Activated CD8-positive, alpha-beta T cell treated with anti-CD3 and anti-CD28 coated beads for 36 hours (primary cell): ENCODE measurements at places on chromosomes 5 and 9. TPM values are rescaled to one million over a fixed set of nuclear protein-coding genes. Genes with fewer than 3 reads are reported as not detected.
A peak's percentile ranks its signal among the peaks of the same experiment; 100 is the strongest.

The DEPDC1B gene
- 30.2 TPM for total RNA-seq

The SLC31A2 gene
- total RNA-seq = 1.6 TPM

The SLC45A2 gene
- total RNA-seq = not detected

The CDX1 gene
- total RNA-seq = not detected

The PRR16 gene
- total RNA-seq = not detected

GRCh38 chr5:26023361-26023760 is 1015.0 kb downstream of the CDH9 start:
- no peak overlapping the region for H3K27ac ChIP-seq
- DNase-seq = no peak
- H3K4me1 ChIP-seq = no peaks in the 10 kb centered on the region
- H3K27me3 ChIP-seq = no peaks in the 10 kb centered on the region

- H3K27ac ChIP-seq = no peak overlapping the region
- DNase-seq = no peak
- H3K27me3 ChIP-seq = no peaks in the 10 kb centered on the region
- H3K4me3 ChIP-seq = no peak overlapping the region
- no peaks in the 10 kb centered on the region for H3K36me3 ChIP-seq
Measured at GRCh38 chr9:19200229-19200628, 30.3 kb upstream of the DENND4C start.

- no peak overlapping the region for H3K27ac ChIP-seq
- peaks cover 22% of the 10 kb centered on the region for H3K4me1 ChIP-seq
- peaks cover 27% of the 10 kb centered on the region for H3K27me3 ChIP-seq
- H3K36me3 ChIP-seq = no peaks in the 10 kb centered on the region
- no peak overlapping the region for H3K4me3 ChIP-seq
Measured at GRCh38 chr5:157576678-157577077, 1.1 kb upstream of the ADAM19 start.

DNA sequence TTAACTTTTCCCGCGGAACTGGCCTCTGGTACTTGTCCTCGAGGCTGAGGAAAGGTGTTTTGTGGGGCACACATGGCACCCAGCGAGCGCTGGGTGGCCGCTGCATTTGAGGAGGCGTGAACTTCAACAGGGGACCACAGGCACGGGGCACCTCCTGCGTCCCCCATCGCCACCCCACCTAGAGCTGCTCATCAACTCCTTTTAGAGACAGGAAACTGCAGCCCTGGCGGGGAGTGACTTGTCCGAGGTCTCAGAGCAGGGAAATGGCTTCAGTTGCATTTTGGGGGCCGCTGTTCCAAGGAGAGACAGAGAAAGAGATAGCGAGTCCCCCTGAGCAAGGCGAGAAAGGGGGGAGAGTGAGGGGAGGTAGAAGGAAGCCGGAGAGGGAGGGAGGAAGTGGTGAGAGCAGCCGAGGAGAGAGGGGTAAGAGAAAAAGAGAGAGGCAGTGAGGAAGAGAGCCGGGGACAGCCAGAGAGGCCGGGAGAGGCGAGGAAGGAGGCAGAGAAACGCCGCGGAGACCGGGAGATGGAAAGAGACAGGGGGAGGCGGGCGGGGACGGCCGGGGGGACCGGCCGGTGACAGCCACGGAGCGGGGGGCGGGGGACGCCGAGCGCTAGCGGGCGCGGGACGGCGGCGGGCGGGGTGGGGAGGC is 12.5 kb upstream of the LHX2 start:
- H3K4me3 ChIP-seq = peak overlapping the region; percentile 67
- peaks cover 37% of the 10 kb centered on the region for H3K4me1 ChIP-seq
- H3K36me3 ChIP-seq = no peaks in the 10 kb centered on the region
- no peak overlapping the region for H3K27ac ChIP-seq
- DNase-seq = peak; percentile 50

DNA sequence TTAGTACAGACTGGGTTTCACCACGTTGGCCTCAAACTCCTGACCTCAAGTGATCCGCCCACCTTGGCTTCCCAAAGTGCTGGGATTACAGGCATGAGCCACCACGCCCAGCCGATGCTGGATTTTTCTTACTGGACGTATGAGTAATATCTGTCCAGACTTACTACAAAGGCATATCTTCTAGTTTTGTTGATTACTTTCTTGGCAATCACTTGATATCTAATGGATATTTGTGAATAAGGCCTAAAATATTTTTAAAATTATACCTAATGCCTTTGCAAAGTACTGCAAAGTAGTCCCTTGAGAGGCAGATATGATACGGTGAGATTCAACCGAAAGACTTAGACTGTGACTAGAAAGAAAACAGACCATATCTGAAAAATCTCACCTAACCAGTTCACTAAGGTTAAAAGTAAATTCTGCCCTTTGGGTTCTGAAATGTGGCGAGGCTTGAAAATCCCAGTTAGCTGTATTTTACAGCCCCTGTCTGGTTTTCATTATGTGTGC is 152.1 kb downstream of the GNAQ start:
- peaks cover 17% of the 10 kb centered on the region for H3K4me1 ChIP-seq
- DNase-seq = no peak
- H3K27me3 ChIP-seq = no peaks in the 10 kb centered on the region
- no peak overlapping the region for H3K4me3 ChIP-seq

DNA sequence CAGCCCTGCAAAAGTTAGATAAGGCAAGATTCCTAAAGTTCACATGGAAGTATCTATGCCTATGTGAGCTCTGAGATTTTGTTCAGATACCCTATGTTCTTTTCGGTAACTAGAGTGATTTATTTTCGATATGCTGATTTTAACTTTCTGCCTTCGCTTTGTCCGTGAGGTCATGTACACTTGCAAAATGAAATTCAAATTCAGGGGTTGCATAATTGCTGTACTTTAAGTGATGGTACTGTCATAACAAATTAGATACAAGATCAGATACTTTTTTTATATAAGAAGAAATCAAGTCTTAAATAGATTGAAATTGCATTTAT is 350 bp upstream of the ECPAS start:
- no peak for DNase-seq
- peaks cover 15% of the 10 kb centered on the region for H3K36me3 ChIP-seq
- no peaks in the 10 kb centered on the region for H3K27me3 ChIP-seq
- peak overlapping the region; percentile 70 for H3K4me3 ChIP-seq
- H3K4me1 ChIP-seq = peaks cover 28% of the 10 kb centered on the region
- H3K27ac ChIP-seq = peak overlapping the region; percentile 71

DNA sequence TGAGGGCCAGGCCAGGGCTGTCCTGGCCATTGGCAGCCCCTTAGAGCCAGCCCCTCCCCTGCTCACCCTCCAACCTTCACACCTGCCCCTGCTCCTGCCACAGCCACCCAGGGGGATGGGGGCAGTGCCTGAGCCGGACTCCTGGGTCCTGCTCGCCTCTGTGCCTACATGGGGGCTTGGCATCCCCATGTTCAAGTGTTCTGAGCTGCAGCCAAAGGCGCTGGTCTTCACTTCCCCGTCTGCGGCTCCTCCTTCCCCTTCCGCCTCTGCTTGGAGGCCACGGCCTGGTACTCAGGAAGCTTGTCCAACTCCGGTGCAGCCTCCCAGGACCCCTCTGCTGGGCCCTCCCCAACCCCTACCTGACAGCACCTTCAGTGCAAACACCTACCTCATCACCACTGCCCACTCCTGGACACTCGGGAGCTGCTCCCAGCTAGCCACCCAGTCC is 2.3 kb upstream of the DNLZ start:
- H3K4me1 ChIP-seq = peaks cover 11% of the 10 kb centered on the region
- no peak for DNase-seq
- H3K27me3 ChIP-seq = no peaks in the 10 kb centered on the region
- H3K27ac ChIP-seq = no peak overlapping the region

DNA sequence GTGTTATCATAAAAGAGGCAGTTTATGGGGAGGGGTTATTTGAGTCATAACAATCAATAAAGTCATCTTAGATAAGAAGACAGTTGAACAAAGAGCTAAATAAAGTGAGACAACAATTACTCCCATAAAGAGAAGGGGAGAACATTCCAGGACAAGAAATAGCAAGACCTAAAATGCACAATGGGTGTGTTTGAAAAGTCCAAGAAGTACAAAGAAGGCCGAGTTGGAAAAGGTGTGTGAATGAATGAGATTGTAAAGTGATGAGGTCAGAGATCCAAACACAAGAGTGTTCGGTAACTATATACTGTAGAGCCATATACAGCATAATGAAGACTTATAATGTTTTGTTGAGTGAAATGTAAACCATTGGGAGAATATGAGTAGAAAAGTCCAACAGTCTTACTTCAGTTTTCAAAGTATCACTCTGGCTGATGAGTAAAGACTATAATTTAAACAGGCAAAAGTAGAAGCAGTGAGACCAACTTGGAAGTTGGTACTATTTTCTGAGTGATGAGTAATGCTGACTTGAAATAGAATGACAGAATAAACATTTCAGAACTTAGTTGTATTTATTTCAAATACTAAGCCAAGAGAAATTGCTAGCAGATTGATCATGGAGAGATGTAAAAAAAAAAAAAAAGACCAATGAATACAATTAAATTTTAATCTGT is 868.7 kb upstream of the CDH9 start:
- no peaks in the 10 kb centered on the region for H3K36me3 ChIP-seq
- H3K4me1 ChIP-seq = no peaks in the 10 kb centered on the region
- no peak for DNase-seq
- no peak overlapping the region for H3K4me3 ChIP-seq
- H3K27ac ChIP-seq = no peak overlapping the region

- DNase-seq = no peak
- H3K4me3 ChIP-seq = no peak overlapping the region
- no peaks in the 10 kb centered on the region for H3K4me1 ChIP-seq
- peaks cover 7% of the 10 kb centered on the region for H3K27me3 ChIP-seq
- no peaks in the 10 kb centered on the region for H3K36me3 ChIP-seq
Measured at GRCh38 chr5:146553446-146553845, 37.5 kb upstream of the GPR151 start.

- no peaks in the 10 kb centered on the region for H3K36me3 ChIP-seq
- H3K27ac ChIP-seq = no peak overlapping the region
- no peaks in the 10 kb centered on the region for H3K27me3 ChIP-seq
- DNase-seq = no peak
- H3K4me1 ChIP-seq = no peaks in the 10 kb centered on the region
- no peak overlapping the region for H3K4me3 ChIP-seq
Measured at GRCh38 chr5:23703940-23704855, 196.8 kb downstream of the PRDM9 start.
